ENCODE measurements at places on chromosomes 11 and 22.
A peak's percentile ranks its signal among the peaks of the same experiment; 100 is the strongest.

DNA sequence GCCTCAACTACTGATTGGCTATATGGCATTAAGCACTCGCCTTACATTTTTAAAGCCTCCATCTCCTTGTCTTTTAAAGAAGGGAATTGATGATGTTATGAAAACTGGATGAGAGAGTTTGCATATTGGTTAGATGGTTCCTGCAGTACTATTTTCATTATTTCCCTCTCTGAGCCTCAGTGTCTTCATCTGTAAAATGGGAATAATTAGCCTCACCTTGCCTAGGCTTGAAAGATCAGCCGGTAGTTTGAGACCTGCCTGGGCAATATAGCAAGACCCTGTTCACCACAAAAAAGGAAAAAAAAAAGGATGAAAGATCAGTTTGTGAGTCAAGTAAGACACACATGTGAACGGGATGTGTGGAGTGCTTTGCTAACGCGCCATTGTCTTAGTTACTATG is 35.0 kb upstream of the SLC35C1 start:
- no peak for DNase-seq

DNA sequence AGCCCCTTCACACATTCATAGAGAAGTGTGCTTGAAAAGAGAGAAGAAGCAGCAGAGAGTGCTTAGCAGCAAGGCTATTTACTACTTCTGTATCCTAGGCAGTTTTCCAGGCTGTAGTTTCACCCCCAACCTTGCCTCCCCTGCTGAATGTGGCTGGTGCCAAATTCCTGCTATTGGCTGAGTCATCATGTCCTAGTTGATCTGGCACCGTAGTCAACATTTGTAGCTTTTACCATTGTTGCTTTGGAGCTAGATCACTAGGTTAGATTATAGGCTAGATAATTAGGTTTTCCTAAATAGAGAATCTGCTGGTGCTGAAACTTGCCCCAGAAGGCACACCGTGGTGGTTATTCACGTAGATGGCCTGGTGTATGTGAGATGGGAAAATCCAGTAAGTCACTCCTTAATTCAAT is 32.7 kb downstream of the ARHGAP42 start:
- peak; percentile 69 for DNase-seq

DNA sequence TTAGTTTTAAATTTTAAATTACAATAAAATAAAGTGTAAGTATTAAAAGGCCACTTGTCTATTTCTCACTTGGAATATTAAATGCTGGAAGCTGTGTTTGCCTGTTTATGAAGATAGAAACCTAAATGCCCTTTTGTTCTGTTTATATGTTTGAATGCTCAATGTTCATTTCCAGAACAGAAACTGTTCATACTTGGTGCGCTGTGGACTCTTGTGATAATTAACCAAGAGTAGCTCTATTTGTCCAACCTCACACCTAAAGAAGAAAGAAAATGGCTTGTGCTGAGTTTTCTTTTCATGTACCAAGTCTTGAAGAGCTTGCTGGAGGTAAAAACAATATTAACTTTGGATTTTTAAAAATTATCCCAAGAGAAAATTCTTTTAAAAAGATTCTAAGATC is 5.7 kb downstream of the C11orf54 start:
- DNase-seq, result no peak

DNA sequence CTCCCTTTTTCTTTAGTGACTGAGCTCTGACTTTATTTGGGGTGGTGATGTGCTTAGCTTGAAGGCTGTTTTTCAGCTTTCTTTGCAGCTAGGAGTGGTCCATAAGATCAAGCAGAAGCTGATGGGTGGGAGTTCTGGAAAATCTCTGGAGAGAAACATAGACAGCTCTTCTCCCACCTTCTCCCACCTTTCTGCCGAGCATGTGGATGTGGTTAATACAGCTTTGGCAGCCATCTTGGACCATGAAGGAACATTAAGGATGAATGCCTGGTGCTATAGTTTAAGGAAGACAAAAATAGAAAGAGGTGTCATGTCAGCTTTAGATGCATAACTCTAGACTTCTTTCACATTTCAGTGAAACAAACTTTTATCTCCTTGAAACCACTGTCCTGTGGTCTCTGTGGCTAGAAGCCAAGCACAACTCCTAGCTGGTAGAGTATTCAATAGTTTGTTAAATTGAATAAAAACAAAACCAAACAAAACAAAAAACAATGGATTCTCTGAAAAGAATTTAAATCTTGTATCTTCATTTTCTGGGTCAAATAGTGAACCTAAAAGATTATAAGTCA is 203.6 kb upstream of the SESN3 start:
- DNase-seq, result no peak

- DNase-seq, result no peak
Observed at GRCh38 chr11:86678823-86679222, 6.4 kb upstream of the ME3 start.

- DNase-seq, result no peak
Observed at GRCh38 chr11:30653606-30654005, 67.5 kb upstream of the MPPED2 start.

DNA sequence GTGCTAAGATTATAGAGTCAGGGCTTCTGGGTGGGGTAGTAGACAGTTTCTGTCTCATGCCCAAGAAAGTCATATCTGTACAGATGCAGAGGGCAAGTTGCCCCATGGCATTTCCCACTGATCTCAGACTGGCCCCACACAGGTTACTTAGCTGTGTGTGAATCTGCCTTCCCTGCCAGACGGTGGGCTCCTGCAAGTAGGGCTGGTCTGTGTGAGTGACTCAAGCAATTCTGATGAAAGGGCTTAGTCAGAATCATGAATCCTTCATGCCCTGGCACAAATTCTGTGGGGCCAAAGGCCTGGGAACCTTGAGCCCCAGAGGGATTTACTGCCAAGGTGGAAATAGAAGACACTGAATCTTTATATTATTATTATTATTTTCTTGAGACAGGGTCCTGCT is 30.4 kb downstream of the USH1C start:
- DNase-seq, result no peak

DNA sequence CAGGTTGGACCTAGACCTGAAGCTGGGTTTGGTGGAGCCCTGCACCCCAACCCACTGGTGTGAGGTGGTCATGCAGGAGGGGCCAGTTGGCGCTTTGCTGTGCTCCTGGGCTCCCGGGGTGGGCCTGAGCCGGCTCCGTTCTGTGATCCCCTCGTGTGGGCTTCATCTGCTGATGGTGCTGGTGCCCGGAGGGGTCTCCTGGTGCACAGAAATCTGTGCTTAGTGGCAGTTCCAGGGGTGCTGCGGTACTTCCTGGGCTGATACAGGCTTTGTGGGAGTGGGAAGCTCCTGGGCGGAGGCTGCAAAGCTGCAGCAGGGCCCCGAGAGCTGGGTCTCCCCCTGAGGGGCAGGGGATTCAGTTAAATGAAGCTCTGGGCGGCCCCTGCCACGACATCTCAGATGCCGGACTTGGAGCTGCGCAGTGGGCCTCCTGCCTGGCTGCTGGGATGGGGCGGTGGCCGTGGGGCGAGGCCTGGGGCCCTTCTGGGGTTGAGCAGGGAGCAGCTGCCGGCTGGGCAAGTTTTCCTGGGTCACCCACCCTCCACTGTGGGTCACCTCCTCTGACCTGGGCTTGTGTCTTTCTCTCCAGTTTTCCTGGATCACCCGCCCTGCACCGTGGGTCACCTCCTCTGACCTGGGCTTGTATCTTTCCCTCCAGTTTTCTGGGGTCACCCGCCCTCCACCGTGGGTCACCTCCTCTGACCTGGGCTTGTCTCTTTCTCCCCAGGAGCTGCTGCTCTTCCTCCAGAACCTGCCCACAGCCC is 410.5 kb downstream of the TBC1D22A start:
- DNase-seq, result no peak

- DNase-seq, result no peak
Observed at GRCh38 chr11:109799604-109800003, 293.6 kb upstream of the ZC3H12C start.

GRCh38 chr22:22001664-22002525 is 19.3 kb upstream of the TOP3B start:
- DNase-seq, result no peak

DNA sequence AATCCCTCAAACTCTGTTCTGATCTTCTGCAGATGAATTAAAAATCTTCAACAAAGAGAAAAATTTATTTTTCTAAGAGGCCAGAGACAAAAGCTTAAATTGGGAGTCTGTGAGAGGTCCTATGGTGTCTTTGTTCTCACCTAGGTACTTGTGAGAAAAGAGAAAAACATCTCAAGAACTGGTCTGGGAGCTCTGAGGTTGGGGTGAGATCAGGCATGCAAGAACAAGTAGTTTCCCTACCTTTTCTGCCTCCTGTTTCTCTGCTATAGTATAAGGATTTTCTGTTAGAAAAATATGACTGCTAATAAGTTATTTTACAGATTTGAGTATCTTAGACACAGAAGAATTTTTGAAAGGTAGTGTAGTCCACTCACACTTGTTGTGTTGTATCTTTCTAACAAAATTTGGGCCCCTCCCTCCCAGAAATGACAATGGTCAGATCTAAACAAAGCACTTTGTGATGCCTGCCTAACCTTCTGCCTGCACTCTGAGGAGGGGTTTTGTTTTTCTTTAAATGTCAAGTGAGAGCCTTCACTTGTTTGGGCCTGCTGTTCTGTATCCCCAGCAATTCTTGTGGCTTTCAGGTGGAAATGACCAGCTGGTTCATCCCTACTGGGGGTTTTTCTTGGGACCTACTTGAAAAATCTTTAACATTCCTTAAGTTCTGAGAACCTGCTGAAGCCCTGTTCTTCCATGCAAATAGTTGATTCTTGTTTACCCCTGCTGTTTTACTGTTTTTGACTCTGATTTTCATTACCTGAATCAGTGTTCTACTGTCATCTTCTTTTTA is 13.6 kb upstream of the OR51S1 start:
- peak; percentile 6 for DNase-seq

GRCh38 chr11:86632499-86633269 is 39.7 kb downstream of the ME3 start:
- peak; percentile 79 for DNase-seq

DNA sequence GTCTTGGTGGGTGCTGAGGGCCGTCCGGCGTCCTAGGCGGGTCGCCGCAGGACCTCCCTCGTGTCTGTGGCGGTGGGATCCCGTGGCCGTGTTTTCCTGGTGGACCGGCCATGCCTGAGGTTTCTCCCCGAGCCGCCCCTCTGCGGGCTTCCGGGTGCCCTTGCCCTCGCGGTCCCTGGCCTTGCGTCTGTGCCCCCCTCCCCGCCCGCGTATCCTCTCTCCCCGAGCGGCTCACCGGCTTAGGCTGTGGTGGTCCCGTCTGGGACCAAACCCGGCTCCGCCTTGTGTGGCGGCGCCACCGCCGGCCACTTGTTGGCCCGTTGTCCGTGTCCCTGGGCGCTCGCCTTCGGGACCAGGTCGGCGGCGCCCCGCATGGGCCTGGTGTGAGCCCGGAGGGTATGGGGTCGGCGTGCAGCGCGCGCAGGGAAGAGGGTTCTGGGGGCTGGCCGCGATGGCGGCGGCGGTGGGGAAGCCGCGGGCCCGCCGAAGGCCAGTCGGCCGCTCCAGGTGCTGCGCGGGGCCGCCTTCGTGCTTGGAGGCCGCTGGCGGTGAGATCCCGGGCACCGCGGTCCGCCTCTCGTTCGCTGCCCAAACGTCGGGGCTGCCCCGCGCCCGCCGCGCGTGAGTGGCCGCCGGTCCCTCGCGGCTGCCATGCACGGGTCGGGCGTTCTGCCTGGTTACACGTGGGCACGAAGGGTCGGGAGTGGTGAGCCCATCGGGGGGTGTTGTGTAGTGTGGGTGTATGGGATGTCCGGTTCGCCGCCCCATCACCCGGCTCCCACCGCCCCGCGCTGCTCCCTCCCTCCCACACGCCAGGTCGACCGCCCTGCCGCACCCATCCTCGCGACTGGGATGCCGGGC is 3899.1 kb upstream of the OR11H1 start:
- DNase-seq, result no peak

DNA sequence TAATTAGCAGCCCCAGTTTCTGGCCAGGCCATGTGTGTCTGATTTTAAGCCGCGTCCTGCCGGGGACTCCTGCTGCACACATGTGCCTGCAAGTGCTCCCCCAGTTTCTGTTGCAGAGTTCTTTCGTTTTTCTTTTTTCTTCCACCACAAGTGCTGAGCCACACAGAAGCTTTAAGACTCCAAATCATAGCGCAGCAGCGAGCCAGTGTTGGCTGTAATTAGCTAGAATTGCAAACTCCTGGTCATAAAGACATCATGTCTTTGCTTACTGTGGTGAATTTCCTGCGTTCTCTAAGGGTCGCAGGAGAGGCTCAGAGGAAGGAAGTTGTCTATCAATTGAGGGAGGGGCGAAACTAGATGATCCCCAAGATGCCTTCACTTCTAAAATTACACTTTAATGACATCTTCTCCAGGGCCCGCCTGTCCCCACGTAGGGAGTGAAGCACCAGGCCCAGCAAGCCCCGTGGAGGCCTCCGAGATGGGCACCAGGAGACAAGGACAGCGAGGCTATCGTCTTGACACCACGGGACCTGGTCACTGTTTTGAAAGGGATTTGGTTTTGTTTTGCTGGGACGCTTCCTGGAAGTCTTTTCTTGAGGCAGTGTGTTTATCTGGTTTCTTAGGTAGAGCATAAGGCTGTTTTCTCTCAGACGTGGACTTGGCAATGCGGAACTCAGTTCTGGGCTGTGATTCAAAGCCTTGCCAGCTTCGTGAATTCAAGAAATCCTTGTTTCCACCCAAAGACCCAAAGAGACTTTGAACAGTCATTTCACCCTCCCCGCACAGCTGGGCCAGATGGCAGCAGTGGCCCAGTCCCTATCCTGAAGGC is 71.8 kb downstream of the UBASH3B start:
- DNase-seq, result no peak

DNA sequence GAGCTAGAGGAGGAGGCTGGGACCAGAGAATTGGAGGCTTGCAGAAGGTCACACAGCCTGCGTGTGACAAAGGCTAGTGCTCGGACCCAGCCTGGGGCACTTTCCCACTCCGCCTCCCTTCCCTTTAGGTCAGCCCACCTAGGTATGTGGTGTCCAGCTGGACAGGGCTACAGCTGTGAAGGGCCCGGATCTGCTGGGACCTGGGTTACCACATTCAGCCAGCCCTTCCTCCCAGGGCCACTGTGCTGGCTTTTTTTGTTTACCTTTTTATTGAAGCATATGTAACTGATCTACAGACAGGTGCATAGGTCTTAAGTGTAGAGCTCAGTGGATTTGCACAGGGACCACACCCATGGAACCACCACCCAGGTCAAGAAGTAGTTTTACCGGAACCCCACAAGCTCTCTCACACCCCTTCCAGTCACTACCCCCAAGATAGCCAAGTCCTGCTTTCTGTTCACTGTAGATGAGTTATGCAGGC is 8.7 kb downstream of the CAPN5 start:
- no peak for DNase-seq

DNA sequence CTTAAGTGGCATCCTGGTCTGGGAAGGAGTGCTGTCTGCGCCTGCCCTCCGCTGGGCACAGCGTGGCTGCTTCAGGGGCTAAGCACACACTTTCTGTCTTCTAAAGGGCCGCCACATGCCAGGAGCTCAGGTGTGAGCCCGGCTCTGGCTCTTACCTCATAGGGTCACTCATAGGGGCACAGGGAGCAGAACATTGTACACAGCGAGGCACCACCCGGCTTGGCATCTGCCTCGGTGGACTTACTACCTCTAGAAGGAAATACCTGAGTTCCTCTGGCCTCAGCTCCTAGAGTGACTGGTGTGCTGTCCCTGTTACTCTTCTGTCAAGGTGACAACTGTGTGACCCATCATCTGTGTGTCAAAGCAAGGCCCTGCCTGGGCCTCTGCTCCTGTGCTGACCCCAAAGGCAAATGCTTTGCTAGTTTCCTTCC is 13.4 kb downstream of the NEAT1 start:
- DNase-seq, result peak; percentile 25

- DNase-seq, result peak; percentile 81
Observed at GRCh38 chr11:2169005-2169378, 2.6 kb downstream of the TH start.
